Panc1 (cell line): ENCODE measurements at places on chromosomes 16 and 17. TPM values are rescaled to one million over a fixed set of nuclear protein-coding genes. Genes with fewer than 3 reads are reported as not detected.

Gene CDC27
- 97.5 TPM for total RNA-seq

Gene KRTAP2-3
- total RNA-seq = not detected

Gene TP53TG3E
- not detected for total RNA-seq

Gene CCL4L2
- not detected for total RNA-seq

Gene TBC1D3I
- total RNA-seq = 0.54 TPM

Gene TBC1D28
- total RNA-seq = not detected

Gene MTMR4
- total RNA-seq = 20.8 TPM
